Mononuclear cell (primary cell): ENCODE measurements at places on chromosomes 7 and 10. TPM values are rescaled to one million over a fixed set of nuclear protein-coding genes. Genes with fewer than 3 reads are reported as not detected.

JAKMIP3 gene
- 0.21 TPM for total RNA-seq

CNNM1 gene
- 0.21 TPM for total RNA-seq

SCIN gene
- total RNA-seq: 0.21 TPM

SUN3 gene
- total RNA-seq: 0.10 TPM

SMKR1 gene
- 0.31 TPM for total RNA-seq

SORBS1 gene
- 5.2 TPM for total RNA-seq
